ENCODE measurements at places on chromosomes 12 and 14.

DNA sequence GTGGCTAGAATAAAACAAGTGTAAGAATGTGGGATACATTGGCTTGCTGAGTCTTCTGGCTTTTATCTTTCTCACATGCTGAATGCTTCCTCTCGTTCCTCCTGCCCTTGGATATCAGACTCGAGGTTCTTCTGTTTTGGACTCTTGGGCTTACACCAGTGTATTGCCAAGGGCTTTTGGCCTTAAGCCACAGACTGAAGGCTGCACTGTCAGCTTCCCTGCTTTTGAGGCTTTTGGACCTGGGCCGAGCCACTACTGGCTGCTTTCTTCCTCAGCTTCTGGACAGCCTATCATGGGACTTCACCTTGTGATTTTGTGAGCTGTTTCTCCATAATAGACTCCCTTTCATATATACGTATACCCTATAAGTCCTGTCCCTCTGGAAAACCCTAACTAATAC, 300.9 kb upstream of the STXBP6 start:
- DNase-seq, result no peak

- no peak for DNase-seq
Observed at GRCh38 chr12:96466939-96467751, 22.2 kb upstream of the CFAP54 start.

DNA sequence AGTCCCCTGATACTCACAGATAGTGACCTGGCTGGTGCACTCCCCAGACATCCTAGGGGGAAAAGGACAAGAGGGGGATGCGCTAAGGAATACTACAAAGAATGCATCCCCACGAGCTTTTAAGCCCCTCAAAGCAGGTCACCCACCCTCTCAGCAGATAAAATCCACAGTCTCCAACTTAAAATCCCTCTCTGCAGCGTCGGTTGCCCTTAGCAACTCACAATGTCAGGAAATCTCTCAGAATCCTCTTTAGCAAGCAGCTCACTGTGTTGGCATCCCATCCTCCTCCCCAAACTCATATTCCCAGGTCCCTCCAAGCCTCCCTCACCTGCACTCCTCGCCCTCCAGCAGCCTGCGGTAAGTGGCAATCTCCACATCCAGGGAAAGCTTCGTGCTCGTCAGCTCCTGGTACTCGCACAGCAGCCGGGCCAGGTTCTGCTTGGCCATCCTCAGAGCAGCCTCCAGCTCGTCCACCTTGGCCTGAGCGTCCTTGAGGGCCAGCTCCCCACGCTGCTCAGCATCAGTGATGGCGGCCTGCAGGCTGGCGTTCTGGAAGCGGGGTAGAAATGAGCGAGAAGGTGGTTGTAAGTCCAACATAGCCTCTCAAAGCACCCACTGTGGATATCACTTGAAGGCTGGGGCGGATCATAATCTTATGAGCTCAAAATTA, 5.5 kb upstream of the KRT79 start:
- DNase-seq, result no peak

DNA sequence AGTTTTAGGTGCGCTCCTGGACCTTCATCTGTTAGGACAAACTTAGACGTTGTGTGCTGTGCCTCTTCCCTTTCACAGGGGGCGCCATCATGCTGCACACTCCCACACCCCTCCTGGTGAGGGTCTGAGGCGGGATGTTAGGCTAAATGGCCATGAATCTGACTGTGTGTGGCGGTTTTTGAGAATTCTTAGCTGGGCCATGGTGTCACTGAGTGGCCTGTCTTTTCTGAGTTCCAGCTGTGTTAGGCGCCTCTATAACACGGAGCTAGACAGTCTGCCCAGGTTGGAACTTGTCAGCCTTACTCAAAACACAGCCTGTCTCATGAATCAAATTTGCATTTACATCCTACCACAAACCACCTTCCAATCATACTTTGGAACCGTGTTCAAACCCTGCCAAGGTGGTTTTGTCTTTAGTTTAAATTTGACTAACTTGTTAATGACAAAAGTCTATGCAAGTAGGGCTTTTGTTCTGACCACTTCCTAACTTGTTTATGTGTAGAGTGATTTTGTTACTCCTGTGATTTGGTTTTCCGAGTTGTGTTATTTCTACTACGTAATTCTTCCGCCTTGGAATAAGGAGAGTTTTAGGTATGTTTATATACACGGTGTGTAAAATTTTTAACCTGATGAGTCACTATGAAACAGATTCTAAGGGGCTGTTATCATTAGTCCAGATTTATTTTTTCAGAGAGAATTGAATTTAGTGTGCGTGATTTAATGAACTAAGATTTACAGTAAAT, 19.6 kb downstream of the ACVR1B start:
- no peak for DNase-seq

GRCh38 chr14:27553790-27554189, 956.0 kb upstream of the NOVA1 start:
- no peak for DNase-seq

DNA sequence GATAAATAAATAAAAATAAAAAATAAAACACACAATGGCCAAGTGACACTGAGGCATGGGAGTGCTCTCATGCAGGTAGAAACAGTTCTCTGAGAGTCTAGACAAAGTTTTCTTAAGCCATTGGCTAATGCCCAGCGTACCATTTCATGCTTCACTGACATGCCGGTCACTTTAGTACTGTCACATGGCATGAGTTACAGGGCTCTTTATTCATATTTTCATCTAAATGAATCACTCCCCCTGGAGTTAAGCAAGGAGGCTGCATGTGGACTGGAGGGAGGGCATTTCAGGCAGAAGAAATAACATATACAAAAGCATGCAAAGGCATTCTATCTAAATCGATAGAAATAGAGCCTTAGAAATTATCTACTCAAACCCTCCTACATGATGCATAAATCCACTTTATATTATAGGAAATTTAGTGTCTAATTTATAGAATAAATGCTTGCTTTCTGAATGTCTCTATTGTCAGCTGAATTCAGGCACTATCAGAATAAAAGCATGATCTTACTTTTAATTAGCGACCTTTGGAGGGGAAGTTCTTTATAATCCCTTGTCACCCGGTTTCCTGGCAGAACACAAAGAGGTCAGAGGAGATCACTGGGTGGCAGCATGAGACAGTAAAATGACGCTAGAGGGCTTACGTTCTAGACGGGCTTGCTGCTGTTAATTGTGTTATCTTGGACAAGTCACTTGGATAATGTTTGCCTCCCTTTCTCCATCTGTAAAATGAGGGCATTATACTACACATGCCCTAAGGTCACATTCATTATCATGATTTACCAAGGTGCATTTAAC, 17.5 kb downstream of the DYRK4 start:
- DNase-seq, result no peak

GRCh38 chr14:105173901-105174894, 5.6 kb upstream of the JAG2 start:
- no peak for DNase-seq

- DNase-seq, result no peak
Observed at GRCh38 chr12:89845767-89846166, 137.1 kb upstream of the ATP2B1 start.

- no peak for DNase-seq
Observed at GRCh38 chr12:6753772-6754356, 923 bp upstream of the MLF2 start.

DNA sequence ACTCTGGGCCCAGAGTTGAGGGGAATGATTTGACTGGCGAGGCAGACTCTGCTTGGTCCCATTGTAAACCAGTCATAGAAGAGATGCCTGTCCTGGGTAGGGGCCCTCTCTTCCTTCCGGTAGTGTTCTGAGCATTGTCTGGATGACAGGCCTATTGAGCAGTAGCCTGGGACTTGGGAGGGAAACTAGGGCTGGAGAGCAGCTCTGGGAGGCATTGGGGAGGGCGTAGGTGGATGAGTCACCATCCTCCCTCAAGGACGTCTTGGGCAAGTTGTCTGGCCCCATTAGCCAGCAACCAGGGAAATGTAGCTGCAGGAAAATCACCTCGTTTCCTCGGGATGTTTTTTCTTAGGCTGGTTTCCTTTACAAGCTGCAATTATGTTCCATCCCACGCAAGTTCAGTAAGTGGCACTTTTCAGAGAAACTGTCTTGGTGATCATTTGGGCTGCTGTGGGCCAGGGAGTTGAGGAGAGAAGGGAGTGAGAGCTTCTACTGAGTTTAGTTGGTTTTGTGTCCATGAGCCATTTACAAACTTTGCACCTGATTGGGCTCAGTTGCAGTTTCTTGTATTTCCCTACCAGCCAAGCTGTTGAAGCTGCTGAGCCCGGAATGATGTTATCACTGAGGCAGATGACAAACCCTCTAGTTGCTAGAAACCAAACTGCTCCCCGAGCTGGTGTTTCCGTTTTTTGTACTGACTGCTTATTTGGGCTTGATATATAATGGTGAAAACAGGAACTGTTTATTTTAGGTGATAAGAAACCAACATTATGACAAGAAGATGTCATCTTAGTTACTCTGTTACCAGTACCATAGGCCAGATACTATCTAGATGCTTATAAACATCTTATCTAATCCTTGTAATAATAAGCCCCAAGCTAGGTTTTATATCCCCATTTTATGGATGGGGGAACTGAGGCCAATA, 147.6 kb downstream of the CHST11 start:
- no peak for DNase-seq

DNA sequence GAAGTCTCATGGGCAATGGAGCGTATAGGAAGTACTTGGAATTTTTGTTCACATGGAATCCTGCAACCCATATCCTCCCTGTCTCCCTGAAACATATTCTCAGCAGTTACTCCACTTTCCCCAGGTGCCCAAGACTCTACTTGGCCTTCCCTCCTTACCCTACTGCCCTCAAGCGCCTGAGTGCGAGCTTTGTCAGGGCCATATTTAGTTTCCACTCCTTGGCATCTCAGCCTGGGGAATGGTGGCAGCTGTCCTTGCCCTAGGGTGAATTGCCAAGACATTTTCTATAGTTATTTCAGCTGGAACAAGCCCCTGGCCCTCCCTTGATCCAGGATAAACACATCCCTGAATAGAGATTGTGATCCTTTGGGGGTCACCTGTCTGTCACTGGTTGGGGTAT, 569.3 kb upstream of the LRFN5 start:
- DNase-seq, result no peak

- peak; percentile 51 for DNase-seq
Observed at GRCh38 chr12:131830335-131830913, 2.2 kb downstream of the MMP17 start.

- DNase-seq, result no peak
Observed at GRCh38 chr12:113359133-113359938, 949 bp downstream of the PLBD2 start.

DNA sequence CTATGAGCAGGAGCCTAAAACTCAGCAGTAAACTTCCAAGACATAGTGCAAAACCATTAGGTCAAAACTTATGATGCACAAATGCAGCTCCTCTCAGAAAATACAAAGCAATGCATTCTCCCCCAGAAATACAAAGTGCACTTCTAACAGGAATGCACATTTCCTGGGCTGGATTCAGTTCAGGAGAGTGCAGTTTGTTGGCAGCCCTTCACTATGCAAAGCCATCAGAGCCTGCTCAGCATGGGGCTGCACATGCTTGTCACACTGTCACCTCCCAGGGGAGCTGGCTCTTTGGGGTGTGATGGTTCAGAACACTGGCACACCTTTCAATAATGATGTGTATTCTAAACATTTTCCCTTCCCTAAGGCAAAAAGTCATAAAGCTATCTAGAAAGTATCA, 110.4 kb downstream of the KCNK10 start:
- DNase-seq, result no peak

DNA sequence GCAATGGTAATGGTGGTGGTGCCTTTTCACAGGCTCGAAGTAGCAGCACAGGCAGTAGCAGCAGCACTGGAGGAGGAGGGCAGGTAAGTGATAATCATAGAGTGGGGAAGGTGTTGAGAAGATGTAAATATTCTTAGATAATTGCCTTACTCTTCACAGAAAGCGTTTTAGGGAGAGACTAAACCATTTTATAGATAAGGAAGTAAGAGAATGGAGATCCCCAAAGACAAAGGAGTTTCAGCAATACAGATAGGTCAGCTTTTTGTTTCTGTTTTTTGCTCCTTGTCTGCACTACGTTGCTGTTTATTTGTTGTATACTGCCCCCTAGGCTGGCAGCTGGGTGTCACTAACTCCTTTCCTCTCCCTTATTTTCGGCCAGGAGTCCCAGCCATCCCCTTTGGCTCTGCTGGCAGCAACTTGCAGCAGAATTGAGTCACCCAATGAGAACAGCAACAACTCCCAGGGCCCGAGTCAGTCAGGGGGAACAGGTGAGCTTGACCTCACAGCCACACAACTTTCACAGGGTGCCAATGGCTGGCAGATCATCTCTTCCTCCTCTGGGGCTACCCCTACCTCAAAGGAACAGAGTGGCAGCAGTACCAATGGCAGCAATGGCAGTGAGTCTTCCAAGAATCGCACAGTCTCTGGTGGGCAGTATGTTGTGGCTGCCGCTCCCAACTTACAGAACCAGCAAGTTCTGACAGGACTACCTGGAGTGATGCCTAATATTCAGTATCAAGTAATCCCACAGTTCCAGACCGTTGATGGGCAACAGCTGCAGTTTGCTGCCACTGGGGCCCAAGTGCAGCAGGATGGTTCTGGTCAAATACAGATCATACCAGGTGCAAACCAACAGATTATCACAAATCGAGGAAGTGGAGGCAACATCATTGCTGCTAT, 2.0 kb downstream of the SP1 start:
- DNase-seq, result no peak

GRCh38 chr14:22084393-22085281, 411.0 kb upstream of the OR4E1 start:
- no peak for DNase-seq

DNA sequence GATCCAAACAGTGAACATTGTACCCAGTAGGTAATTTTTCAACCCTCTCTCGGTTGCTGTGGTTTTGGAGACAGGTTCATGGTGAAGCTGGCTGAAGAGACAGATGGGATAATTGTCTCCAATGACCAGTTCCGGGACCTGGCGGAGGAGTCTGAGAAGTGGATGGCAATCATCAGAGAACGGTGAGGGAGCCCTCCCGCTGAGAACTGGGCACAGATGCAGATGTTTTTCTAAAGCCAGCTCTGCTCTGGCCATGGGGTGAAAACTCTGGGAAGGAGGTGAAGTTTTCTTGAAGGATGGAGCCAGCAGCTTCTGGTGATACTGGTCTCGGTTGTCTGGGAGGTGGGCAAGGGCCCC, 6.2 kb downstream of the KHNYN start:
- DNase-seq, result no peak

DNA sequence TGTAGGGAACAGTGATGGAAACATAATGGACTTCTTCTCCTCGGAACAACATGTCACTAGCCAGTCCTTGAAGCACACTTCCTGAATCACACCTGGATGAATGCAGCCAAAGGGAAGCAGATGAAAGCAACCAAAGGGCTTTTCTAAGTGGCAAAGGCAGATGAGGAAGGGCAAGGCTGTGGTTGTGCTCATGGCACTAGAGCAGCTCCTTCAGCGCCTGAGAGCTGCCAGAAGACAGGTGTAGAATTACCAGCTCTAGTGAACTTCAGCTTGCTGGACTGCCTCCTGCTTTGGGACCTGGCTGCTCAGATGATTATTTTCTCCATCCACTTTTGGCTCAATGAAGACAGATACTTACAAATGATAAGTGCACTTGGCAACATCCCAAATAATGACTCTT, 1372.1 kb upstream of the SEL1L start:
- DNase-seq, result no peak

GRCh38 chr12:33605757-33606156, 166.1 kb upstream of the SYT10 start:
- peak; percentile 22 for DNase-seq

Data from NCI-H748 treated with DMSO at 0.1 percent for 48 hours (cell line).